Activated naive CD4-positive, alpha-beta T cell treated with anti-CD3 and anti-CD28 coated beads for 36 hours (primary cell): ENCODE measurements at places on chromosomes 1 and 21.

DNA sequence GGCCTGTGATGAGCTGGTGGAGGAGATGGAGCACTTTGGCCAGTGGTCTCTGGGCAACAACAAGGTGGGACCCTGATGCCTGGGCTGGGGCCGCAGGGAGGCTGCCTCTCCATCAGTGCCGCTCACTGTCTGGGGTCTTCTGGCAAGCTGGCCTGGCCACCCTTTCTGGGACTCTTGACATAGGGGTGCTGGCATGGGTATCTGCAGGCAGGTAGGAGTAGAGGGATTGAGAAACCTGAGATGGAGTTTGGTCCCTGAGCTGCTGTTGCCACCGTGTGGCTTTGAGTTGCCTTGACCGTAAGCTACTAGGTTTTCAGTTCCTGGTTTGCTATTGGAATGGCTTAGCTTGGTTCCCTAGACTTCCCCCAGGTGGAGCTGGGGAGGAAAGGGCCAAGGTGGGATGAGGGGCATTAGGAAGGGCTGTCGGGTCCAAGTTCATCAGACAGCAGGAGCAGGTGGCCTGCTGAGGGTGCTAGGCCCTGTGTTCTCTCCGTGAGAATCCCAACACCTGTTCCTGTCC, 13.2 kb upstream of the MFN2 start:
- DNase-seq = no peak

DNA sequence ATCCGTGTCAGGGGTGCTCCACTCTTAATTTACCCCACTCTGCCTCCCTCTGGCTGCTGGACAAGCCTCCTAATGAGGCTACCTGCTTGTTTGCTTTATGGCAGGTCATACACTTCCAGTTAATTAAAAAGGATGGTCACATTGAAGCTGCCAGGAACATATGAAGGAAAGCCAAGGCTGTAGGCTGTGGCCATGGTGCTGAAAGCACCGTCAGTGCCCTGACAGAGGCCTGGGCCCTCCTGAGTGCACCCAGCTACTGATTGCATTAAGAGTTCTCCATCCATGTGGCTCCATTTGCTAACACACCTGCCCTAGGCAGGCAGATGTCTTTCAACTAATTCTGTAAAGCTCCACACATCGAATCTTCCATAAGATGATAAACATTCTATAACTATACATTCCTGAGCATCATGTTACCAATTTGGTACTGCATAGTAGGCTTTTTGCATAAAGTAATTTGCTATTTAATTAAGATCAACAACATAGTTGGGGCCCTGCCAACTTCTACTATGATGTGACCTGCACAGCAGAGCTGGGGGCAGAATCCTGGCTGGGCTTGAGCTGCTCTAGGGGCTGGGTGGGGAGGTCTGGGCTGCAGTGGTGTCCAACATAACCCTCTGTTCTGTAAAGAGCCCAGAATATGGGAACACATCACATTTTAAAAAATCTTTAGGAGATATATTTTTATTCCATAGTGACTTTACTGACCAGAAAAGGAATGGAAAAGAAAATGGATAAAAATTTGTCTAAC, 224.8 kb downstream of the SIPA1L2 start:
- DNase-seq = no peak

- DNase-seq = no peak
These were observed 6.0 kb downstream of the PEA15 start for GRCh38 chr1:160211046-160211790.

GRCh38 chr1:50704126-50704525, 255.9 kb downstream of the FAF1 start:
- no peak for DNase-seq

GRCh38 chr1:199851439-199852140, 175.9 kb upstream of the NR5A2 start:
- DNase-seq = no peak

GRCh38 chr21:22235866-22236590, 1237.8 kb downstream of the NCAM2 start:
- no peak for DNase-seq

DNA sequence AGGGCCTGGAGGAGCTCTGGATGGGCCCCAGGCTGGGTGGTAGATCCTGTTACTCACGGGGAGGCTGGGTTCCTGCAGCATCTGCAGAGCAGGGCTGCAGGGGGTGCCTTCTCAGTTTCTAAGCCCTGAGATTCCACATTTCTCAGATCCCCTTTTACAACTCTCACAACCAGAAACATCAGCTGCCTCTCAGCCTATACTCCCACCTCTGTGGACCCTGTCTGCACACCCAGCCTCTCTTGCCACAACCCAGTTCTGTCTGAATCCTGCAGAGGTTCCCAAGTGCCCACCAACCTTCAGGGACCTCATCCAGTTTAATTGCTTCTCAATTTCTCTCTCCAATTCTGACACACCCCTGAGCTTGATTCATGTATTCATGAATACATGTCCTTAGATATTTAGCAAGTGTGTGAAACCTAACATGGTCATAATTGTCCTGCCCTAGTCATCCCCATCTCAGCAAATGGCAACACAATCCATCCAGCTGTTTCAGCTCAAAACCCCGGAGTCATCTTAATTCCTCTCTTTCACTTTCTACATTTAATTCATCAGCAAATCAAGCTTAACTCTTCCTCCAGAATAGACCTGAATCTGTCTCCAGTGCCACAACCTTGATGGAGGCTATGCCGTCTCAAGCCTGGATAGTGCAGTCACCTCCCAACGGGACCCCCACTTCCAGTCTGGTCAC, 57.0 kb upstream of the NEK2 start:
- no peak for DNase-seq

- DNase-seq = no peak
These were observed 35.8 kb upstream of the TDRD10 start for GRCh38 chr1:154466206-154466605.

GRCh38 chr1:211639475-211640300, 35.7 kb downstream of the NEK2 start:
- no peak for DNase-seq

DNA sequence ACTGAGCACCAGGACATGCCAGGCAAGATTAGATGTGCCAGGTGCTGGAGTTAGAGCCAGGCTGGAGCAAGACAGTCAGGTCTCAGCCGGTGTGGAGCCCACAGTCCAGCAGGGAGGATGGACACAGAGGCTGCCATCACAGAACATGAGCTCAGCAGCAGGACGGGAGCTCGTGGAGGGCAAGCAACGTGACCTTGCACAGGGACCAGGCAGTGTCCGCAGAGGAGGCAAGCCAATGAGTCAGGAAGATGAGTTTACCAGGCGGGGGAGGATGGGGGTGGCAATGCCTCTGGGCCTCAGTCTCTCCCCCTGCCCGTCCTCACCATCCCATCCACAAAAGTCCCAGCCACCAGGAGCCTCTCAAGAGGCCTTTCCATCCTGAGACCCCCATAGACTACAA, 20.7 kb upstream of the ZC3H12A start:
- no peak for DNase-seq

DNA sequence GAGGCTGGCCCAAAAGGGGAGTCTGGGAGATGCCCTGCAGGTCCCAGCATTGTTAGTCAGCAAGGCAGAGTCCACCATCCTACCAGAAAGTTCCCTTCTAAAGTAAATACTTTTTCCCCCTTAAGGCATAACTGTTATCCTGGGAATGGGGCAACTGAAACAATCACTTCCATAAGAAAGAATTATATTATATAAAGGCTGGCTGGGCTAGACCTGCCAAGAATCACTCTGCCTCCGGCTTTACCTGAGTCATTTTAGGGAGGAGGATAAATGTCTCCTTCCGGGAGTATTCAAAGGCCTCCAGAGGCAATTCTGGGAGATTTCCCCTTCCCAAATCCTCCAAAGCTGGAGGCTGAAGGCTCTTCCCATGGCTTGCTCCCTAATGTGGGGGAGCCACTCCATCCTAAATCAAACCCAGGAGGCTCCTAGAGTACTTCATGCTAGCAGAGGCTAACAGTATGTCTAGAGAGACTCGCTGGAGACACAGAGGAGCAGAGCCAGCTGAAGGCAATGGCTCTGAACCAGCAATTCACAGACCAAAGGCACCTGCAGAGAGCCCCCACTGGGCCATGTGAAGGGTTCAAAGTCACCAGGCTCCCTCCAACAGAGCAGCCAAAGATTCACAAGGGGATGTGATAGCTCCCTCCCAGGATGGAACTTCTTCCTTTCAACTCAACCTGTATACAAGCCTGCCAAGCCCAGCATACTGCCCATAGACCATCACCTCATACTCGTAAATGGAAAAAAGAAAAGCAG, 116.0 kb downstream of the ASTN1 start:
- no peak for DNase-seq

DNA sequence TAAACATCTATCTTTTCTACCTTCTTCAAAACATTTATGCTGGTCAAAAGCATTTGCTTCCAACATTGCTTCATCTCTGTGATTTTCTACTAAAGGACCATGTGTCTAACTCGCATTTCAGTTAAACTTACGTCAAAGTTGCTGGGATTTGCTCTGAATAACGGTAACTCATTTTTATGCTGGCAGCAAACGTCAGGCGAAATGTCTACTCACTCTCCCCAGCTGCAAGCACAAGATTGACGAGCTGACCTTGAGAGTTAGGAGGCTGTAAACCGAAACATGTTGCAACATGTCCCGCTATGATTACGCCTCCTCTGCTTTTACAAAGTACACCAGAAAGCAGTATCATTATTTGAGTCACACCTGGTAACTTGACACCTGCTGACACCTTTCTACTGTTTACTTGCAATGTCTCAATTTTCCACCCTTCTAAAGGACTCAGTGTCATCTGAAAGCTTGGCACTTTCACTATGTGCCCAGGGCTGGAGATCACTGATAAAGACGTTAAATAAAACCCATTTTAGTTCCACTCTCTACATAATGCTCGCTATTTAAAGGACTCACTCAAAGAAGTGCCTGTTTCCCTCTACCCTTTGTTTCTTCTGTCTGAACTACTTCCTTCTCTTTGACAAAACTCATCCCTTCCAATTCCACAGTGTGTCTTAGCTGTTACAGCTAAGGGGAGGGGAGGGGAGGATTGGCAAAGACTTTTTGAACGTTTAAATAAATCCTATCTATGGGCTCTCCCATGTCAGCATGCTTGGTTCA, 111.9 kb downstream of the PTPN14 start:
- peak; percentile 85 for DNase-seq

DNA sequence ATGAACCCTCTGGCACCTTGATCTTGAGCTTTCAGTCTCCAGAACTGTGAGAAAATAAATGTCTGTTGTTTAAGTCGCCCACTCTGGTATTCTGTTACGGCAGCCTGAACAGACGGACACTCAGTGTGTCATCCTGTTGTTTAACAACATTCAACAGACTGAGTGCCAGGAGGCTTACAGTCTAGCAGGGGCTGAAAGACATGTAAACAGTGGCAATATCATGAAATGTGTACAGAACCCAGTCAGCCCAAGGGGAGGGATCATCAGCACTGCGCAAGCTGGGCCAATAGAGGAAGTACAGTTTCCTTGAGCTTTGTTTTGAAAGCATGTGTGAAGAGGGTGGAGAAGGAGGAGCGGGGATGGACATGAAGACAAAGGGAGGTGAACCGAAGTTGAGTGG, 13.6 kb downstream of the DIP2A start:
- DNase-seq = no peak

GRCh38 chr21:43786300-43786806, 3.0 kb upstream of the RRP1 start:
- no peak for DNase-seq

- no peak for DNase-seq
These were observed at the start of gene RBP7 for GRCh38 chr1:9996624-9997582. TSS of gene RBP7 (plus strand) at chr1:9997228. CDS start at chr1:9997259, 31 bp downstream.

- DNase-seq = no peak
These were observed 30.7 kb upstream of the SERBP1 start for GRCh38 chr1:67460676-67461500.

DNA sequence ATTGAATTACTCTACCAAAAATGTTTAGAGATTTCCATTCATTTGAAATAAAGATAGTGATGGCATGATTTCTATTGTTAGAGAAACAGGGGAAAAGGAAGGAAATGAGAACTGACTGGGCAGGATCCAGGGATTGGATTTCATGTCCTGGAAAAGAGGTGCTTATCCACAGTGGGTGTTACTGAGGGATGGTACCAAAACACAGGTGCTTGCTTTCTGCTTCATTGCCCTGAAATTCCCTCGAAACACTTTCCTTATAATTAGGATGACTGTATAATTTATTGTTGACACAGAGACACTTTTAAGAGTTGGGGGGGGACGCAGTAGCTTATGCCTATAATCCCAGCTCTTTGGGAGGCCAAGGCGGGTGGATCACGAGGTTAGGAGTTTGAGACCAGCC, 185.0 kb upstream of the KCNK2 start:
- no peak for DNase-seq

- DNase-seq = no peak
These were observed 34.0 kb downstream of the MACF1 start for GRCh38 chr1:39238476-39238875.

GRCh38 chr1:112429749-112430148, 33.7 kb downstream of the CTTNBP2NL start:
- DNase-seq = no peak

- DNase-seq = no peak
These were observed 22.8 kb downstream of the INSL5 start for GRCh38 chr1:66778266-66778665.

- no peak for DNase-seq
These were observed 53.0 kb downstream of the DISP3 start for GRCh38 chr1:11531943-11532342.

- no peak for DNase-seq
These were observed 458.7 kb upstream of the ADAMTS5 start for GRCh38 chr21:27425574-27425973.
